Activated CD4-positive, alpha-beta T cell treated with anti-CD3 and anti-CD28 coated beads for 48 hours (primary cell): ENCODE measurements at places on chromosomes 3 and 15.

DNA sequence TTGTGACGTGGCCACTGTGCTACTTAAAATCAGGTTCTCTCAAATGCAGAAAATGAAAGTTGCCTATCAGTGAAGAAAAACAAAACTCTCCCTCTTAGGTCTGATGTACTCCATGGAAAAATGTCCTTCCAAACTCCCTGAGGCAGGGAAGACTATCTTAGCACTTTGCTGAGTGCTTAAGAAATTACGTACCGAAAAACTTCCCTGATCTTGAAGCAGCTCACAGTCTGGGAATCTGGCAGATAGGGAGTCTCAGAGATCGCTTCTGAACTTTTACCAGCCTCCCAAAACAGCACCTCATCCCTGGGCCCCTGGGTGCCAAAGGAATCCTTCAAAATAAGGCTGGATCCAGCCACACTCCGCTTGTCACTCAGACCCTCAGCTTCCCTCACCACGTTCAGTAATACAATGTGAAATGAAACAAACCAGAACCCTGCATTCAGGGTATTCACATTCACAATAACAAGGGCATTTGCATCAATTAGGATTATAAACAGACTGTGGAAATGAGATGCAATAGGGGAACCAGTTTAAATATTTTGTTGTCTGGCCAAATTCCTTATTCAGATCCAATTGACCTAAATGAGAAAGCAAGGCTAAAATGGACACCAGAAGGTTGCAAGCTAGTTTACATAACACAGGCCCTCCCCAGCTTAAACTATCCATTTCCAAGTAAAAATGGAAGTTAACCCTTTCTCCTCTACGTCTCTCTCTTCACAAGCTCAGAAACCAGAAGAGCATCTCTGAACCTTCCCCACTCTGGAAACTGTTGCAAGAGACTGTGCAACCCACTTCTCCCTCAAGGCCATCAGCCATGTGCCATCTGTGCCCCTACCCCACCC is 20.9 kb downstream of the OSBPL10 start:
- DNase-seq: no peak

- no peak for DNase-seq
Observed at GRCh38 chr3:129052675-129053074, 7.9 kb upstream of the GP9 start.

DNA sequence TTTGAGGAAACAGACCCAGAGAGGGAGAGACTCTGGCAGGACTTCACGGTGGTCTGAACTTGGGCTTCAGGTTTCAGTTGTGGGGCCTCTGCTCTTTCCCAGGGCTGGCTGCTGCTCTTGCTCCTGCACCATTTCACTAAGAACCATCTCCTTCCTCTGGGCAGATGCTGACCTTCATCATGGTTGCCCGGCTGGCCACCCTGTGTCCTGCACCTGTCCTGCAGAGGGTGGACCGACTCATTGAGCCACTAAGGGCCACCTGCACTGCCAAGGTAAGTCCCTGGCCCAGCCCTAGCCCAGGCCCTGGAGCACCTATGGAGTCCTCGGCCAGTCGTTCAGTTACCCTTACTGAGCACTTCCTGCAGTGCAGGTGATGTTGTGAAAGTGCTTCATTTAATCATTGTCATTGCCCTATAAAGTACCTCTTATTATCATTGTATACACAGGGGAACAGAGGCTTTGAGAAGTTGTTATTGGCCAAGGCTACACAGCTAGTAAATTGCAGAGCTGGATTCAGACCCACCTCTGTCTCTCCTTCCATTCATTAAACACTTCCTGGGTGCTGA is 10.0 kb downstream of the RPL32 start:
- DNase-seq: no peak

- DNase-seq: no peak
Observed at GRCh38 chr3:150300852-150301517, 107.1 kb upstream of the TSC22D2 start.

- no peak for DNase-seq
Observed at GRCh38 chr3:13715961-13716360, 163.9 kb downstream of the WNT7A start.

GRCh38 chr3:195178124-195178910 is 92.6 kb downstream of the XXYLT1 start:
- no peak for DNase-seq

- DNase-seq: no peak
Observed at GRCh38 chr3:195036574-195036973, 234.4 kb downstream of the XXYLT1 start.

- DNase-seq: no peak
Observed at GRCh38 chr15:35931799-35932341, 385.9 kb upstream of the DPH6 start.

DNA sequence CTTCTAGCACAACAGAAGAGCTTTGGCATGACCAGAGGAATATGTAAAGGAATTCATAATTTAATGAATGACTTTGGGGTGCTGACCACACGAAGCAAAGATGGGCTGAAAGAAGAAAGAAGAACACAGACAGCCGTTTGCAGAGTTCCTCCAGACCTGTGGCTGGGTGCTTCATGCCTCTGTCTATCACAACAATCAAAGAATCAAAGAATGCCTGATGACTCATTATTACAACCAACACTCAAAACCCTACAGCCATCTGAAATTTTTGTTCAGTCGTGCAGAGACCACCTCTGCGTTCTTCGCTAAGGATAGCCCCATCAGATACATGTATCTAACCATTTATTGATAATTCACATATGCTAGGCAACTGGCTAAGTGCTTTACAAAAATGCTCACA is 129.0 kb upstream of the PRICKLE2 start:
- DNase-seq: no peak

DNA sequence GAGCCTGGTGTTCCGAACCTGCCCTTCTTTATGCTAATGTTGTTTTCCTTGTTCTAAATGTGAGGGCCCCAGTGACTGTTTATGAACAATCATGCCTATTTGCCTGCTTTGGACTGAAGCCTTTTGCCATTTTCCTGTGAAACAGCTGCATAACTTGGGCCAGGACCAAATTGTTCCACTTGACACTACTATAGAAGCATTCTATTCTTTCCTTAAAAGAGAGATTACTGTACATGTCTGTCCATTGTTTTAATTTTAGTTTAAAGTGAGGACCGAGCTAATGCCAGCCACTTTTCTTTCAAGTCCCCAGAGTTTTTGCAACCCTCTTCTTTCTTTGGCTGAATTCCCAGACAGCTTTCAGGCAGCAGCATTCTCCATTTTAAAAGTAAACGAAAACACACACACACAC is 980.3 kb downstream of the CADM2 start:
- no peak for DNase-seq

DNA sequence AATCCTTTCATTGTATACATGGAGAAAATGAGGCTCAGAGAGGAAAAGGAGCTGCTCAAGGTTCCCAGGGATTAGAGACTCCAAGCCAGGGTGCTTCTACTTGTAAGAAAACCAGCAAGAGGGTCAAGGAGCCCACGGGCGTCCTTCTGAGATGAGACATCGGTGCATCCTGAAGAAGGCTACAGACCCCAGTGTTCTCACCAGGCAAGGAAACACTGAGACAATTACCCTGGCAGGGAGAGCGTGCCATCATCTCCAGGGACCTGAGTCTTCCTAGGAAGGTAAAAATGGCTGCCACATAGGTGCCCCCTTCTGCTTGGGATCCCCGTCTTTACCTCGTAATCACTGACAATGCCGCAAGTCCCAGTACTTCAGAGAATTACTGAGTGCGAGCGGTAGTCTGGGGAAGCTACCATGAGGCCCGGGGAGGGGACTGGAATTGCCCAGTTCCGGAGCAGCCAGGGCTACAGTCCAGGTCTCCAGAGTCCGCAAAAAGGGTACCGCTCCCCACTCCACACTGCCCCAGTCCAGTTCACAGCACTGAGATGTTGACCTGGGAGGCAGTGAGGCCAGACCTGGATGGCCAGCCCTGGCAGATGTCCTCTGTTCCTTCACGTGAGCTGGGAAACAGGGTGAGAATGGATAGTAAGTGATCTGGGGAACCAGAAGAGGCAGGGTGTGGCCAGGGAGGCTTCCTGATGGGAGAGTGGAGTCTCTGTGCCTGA is 164.7 kb upstream of the SMAD3 start:
- no peak for DNase-seq

- no peak for DNase-seq
Observed at GRCh38 chr3:83403927-83404326, 1554.9 kb upstream of the CADM2 start.

GRCh38 chr3:52193065-52193464 is 4.9 kb upstream of the ALAS1 start:
- no peak for DNase-seq

GRCh38 chr3:105866656-105867653 is 1.9 kb downstream of the CBLB start:
- peak; percentile 27 for DNase-seq
